Thoracic aorta (tissue), 2 donors: ENCODE measurements at places on chromosomes 16 and 17. TPM values are rescaled to one million over a fixed set of nuclear protein-coding genes. Genes with fewer than 3 reads are reported as not detected.

Gene ALOX15B
- total RNA-seq: 0.85 TPM

Gene HOXB4
- 6.2 TPM for total RNA-seq

Gene CMTM1
- 7.5 TPM for total RNA-seq

Gene HOXB6
- 4.2 TPM for total RNA-seq

Gene TBC1D3B
- total RNA-seq: not detected

- H3K27ac ChIP-seq: no peak overlapping the region
- H3K4me1 ChIP-seq: no peaks in the 10 kb centered on the region
- no peak overlapping the region for H3K4me3 ChIP-seq
- no peaks in the 10 kb centered on the region for H3K27me3 ChIP-seq
- DNase-seq: no peak
- H3K36me3 ChIP-seq: no peaks in the 10 kb centered on the region
These were observed 17.5 kb downstream of the PIPOX start for GRCh38 chr17:29060475-29060874.

- H3K4me3 ChIP-seq: no peak overlapping the region
- no peaks in the 10 kb centered on the region for H3K4me1 ChIP-seq
- no peak for DNase-seq
- H3K27me3 ChIP-seq: no peaks in the 10 kb centered on the region
- H3K36me3 ChIP-seq: peaks cover 62% of the 10 kb centered on the region
These were observed 9.7 kb upstream of the ARL2BP start for GRCh38 chr16:57235128-57236021.

DNA sequence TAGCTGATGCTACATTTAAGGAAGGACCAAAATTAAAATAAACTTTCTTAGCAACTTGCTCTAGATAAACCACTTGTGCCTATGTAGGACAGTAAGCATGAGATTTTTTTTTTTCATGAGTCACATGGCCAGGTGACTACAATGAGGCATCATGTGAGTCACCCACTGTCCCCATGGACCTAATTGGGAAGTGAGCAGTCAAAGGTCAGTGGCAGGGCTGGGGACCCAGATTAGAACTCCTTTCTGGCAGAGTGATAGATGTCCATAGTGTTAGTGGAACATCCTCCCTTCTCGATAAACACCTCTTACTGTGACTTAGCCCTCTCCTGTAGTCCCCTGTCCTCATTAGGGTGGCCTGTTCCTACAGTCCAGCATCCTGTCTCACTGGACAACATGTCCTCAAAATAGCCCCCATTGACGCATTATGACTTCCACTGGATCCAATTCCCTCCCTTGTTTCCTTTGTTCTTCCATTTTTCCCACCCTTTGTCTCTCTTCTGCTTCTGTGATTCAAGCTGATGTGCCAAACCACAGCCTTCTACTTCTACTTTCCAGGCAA lies 12.4 kb downstream of the ITGB3 start:
- H3K27ac ChIP-seq: peak overlapping the region; percentile 70
- peak; percentile 48 for DNase-seq
- no peaks in the 10 kb centered on the region for H3K27me3 ChIP-seq
- H3K4me3 ChIP-seq: no peak overlapping the region

DNA sequence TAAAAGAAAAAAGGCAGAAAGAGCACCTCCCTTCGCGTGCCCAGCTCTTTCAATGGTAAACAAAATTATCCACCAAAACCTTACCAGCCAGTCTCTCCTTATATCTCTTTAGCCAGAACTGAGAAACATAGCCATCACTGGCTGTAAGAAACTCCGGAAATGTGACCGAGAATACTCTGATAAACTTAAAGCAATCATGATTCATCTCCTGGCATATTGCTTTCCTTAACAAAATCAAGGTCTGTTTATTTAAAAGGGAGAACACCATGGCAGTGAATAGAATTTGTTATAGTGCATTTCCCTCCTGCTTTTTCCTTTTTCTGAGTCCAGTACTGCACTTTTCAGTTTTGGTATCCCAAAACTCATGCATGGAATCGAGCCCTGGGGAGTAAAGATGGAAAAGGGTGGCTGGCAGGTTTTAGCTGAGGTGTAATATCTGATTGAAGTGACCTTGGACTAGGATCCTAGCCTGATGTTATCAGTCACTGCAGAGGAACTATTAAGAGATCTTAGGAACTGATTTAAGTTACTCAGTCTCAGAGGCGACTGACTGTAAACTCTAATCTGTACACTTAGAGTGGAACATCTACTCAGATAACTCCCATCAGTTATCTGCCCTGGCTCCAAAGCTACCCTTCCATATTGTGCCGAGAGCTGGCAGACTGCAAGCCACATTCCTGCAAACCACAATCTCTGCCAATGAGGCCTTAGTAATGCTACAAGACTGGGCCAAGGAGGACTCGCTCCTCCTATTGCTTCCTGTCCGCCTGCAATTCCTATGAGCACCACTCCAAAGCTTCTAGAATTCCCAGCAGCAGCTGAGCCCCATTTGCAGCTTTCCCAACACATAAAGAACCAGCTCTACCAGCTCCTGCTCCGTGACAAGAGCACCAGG lies 7.4 kb upstream of the COX10 start:
- H3K4me1 ChIP-seq: peaks cover 22% of the 10 kb centered on the region
- H3K27me3 ChIP-seq: no peaks in the 10 kb centered on the region
- H3K4me3 ChIP-seq: peak overlapping the region; percentile 22
- DNase-seq: no peak
- H3K27ac ChIP-seq: peak overlapping the region; percentile 76
